ENCODE measurements at places on chromosomes 1 and 21.
A peak's percentile ranks its signal among the peaks of the same experiment; 100 is the strongest.

DNA sequence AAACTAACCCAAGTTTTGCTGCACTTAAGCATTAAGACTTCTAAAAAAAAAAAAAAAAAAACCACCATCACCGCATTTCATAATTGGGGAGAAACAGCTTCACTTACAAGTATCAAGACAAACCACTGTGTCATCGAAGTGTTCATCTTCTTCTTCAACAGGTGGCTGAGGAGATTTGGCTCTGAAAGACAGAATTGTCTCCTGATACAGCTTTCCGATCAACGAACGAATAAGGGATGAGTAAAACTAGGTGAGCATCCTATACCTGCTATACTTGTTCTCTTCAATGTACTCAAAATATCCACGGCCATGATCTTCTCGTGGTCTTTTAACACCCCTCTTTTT is 2.0 kb downstream of the HNRNPU start:
- DNase-seq: no peak

DNA sequence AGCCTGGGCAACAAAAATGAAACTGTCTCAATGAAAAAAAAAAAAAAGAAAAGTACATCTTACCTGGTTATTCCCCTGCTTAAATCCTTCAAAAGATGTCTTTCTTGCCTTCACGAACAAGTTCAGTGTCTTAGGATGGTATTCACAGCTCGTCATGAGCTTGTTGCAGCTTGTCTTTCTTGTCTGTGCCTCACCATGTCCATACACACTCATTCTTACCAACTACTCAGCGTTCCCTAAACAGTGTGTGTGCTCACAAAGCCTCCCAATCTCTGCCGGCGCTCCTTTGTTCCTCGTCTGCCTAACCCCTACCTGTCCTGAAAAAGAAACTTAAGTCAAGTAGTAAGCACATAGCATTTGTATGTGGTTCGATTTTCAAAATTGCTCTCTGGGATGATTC is 31.1 kb downstream of the UBE4B start:
- no peak for DNase-seq

DNA sequence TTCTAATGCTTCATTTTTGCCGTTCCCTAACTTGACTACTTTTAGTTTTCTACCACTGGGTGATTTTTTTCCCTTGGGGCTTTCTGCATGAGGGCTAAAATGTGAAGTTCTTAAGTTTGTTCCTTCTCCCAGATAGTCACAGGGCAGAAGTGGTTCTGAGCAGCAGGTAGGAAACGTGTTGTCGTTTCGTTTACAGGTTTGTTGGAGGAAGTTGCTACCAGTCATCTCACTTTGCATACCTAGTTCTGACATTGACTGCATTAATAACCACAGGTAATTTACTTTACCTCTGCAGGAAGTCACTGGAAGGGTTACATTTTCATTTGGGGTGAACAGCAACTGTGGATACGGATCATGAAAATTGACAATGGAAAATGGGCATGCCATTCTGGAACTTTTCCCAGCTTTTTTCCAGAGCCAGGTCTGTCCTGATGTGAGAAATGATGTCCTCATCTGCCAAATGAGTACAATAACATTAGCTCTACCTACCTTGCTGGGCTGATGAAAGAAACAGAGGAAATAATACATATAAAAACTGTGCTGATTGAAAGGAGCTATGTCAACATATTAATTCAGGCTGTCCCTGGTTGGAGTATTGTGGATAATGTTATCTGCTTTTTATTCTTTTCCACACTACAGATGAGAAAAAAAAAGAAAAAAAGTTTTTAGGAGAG is 94.2 kb downstream of the DISC1 start:
- DNase-seq: no peak

DNA sequence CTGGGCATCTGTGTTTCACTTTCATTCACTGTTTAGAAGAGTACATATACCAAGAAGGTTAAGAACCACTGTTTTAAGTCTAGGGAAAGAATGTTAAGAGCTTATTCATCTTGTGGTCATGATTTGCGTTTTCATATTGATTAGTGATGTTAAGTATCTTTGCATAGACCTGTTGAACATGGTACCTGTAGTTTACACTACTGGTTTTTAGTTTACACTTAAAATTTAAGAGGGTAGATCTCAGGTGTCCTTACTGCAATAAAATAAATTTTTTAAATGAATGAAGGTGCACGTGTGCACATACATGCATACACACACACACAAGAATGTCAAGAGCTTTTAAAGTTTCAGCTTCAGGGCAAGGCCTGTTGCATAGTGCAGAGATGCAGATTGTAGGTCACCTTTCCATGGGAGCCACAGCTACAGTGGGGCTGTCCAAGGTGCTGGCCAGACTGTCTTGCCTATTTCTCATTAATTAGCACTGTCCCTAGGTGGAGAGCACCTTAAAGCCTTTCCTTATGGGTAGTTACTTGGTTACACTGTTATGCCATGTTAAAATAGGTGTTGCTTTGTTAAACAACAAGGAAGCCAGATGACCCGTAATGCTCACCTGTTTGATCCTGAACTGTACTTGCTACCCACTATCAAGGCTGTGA is 543.0 kb upstream of the DAB1 start:
- DNase-seq: no peak

DNA sequence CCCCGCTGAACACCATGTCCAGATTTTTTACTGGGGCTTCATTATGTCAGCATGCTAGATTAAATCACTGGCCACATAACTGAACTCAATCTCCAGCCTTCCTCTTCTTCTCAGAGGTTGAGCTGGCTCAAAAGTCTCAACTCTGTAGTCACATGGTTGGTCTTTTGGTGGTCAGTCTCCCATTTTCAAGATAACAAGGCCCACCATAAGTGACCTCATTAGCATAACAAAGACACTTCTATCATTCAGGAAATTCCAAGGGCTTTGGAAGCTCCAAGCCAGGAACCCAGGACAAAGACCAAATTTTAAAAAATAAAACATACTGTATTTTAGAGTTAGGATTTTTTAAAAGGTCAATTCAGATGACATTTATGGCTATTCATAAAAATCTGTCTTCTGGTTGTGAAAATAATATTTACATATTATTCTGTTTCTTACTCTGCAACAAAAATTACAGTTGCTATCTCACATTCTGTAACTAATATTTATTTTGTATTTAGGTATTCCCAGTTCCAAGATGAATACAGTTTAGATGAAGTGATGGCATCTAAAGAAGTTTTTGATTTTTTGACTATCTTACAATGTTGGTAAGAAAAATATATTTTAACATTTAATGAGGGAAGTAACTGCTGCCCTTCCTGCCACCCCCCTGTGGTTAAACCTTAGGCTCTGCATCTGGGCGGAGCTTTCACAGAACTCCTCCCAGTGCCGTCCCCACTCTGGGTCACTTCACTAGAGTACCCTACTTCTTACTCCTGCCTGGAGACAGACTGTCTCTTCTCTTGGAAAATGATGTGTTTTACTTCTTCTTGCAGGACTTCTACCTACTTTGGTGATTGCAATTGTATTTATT is 49.3 kb downstream of the SCP2 start:
- no peak for DNase-seq

DNA sequence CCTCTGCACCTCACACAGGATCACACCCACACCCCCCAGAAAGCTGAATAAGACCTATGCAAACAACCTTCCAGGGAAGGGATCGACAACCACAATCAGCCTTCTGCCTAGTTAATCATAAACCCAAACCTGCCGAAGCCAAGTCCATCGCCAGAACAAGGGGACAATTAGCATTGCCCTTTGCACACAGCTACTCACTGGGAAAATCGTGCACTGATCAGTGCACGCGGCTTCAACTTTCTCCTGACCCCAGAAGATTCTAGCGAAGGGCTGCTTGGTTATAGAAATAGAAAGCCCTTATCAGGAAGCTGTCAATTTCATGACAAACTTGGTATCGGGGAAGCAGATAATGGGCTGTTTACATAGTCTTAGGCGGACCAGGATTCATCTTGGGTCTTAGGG is 29.5 kb downstream of the RUNX1 start:
- no peak for DNase-seq

GRCh38 chr1:167663002-167663772 is 33.2 kb downstream of the RCSD1 start:
- no peak for DNase-seq

- no peak for DNase-seq
Measured at GRCh38 chr21:32732544-32732943, 4.7 kb upstream of the SYNJ1 start.

DNA sequence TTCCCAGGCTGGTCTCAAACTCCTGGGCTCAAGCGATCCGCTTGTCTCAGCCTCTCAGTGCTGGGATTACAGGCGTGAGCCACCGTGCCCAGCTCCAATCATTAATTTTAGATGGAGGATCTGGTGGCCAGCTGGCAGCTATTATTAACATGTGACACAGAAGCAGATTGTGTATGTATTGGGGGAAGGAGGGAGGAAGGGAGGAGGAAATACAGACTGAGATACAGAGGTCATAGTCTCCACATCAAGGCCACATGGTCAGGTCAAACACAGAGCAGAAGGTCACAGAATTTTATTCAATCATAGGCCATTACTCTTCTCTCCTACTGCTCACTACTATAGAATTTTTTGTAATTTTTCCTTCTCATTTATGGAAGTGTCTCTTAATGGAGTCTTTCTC is 57.9 kb upstream of the ADORA3 start:
- DNase-seq: no peak

DNA sequence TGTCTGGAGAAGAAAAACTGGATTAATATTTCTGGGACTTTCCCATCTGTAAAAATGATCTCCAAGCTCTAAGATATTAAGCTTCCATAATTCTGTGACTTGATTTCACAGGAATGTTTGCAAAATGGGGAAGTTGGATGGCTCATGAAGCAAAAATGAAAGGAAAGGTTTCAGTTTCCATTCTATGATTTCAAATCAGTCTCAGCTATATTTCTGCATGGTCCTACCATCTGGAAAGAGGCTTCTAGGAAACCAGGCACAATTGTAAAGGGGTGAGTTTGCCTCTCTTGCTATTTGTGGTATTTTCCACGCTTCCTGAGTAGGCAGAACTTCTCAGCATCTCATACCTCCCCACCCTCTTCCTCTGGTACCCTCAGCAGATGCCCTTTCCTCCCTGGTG is 22.4 kb upstream of the ACTN2 start:
- no peak for DNase-seq

DNA sequence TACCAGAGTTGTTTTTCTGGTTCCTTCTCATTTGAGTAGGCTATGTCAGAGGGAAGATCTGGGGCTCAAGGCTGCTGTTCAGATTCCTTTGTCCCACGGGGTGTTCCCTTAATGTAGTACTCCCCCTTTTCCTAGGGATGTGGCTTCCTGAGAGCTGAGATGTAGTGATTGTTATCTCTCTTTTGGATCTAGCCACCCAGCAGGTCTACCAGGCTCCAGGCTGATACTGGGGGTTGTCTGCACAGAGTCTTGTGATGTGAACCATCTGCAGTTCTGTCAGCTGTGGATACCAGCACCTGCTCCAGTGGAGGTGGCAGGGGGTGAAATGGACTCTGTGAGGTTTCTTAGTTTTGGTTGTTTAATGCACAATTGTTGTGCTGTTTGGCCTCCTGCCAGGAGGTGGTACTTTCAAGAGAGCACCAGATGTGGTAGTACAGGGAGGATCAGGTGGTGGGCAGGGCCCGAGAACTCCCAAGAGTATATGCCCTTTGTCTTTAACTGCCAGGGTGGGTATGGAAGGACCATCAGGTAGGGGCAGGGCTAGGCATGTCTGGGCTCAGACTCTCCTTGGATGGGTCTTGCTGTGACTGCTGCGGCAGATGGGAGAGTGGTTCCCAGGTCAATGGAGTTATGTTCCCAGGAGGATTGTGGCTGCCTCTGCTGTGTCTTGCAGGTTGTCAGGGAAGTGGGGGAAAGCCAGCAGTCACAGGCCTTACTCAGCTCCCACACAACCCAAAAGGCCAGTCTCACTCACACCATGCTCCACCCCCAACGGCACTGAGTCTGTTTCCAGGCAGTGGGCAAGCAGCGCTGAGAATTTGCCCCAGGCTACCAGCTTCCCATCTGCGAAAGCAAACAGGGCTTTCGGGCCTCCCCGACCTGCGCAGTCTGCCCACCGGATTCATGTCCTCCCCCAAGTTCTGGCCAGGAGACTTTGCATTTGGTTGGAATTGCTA is 64.2 kb downstream of the SERINC2 start:
- no peak for DNase-seq

- DNase-seq: peak; percentile 12
Measured at GRCh38 chr1:226201029-226201593, 14.6 kb upstream of the ACBD3 start.

DNA sequence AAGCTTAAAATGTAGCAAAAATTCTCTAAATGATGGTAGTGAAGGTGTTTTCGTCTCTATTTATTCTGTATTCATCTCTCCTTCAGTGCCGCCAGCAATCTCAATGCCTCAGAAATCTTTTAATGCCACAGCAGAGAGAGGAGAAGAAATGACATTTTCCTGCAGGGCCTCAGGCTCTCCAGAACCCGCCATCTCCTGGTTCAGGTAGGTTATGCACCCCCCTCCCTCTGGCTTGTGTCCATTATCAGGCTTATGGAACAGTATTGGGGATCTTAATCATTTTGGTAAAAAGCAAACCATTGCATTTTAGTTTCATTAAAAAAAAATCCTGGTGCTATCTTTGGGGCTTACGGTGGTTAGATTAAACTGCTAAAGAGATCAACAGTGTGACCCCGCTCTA is 326.1 kb downstream of the NCAM2 start:
- DNase-seq: no peak

- DNase-seq: no peak
Measured at GRCh38 chr1:218686258-218686657, 341.1 kb downstream of the TGFB2 start.

GRCh38 chr1:55690366-55690765 is 475.2 kb upstream of the USP24 start:
- DNase-seq: no peak

All from activated CD4-positive, alpha-beta T cell treated with anti-CD3 and anti-CD28 coated beads for 48 hours (primary cell).